Heart left ventricle (tissue), 16 donors: ENCODE measurements at places on chromosomes 16 and 17. TPM values are rescaled to one million over a fixed set of nuclear protein-coding genes. Genes with fewer than 3 reads are reported as not detected.

GRCh38 chr16:49856672-49857330, 889 bp upstream of the ZNF423 start:
- peak; percentile 82 for DNase-seq

DNA sequence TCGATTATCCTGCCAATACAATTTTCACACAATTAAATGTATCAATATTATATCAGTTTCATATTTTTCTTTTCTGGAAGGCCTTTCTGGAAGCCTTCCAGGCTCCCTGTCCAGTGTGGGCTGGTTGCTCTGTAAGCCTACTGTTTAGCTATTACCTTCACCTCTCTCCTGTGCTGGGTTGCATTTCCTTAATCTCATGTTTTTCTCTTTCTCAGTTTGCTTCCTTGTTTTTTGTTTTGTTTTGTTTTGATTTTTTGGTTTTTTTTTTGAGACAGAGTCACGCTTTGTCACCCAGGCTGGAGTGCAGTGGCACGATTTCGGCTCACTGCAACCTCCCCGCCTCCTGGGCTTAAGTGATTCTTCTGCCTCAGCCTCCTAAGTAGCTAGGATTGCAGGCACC, 6.8 kb downstream of the SEPHS2 start:
- DNase-seq = no peak

DNA sequence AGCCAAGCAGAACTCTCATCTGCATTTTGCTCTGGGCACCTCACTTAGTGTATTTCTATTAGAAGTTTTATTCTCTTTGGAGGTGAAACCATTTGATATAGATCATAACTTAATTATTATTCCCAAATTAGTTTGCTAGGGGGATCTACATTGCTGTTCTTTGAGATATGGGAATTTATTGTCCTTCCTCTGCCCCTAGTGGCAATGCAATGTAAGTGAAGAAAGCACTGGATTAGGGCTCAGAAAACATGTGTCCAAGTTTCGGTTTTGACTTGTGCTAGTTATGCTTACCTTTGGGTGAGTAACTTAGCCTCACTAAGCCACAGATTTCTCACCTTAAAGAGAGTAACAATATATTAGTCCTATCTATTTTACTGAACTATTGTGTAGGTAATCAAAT, 2.9 kb downstream of the KRT39 start:
- no peak for DNase-seq

DNA sequence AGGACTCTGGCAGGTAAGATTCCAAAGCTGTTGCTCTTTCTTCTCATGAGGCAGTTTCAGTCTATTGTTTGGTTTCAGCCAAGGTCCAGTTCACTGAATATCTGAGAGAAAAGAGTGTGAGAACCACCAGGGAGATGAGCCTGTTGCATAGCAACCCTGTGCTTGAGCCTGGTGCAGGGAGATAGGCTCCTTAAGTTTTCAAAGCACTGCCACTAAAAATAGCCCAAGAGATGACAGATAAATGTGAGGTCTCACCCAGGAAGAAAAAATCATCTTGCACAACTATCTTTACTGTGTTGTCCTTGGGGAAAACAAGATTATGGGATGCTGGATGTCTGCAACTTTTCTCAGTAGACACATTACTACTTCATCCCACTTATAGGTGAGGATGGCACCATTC, 26.2 kb upstream of the NUDT7 start:
- DNase-seq = no peak

CPNE7 gene
- polyA plus RNA-seq = not detected

HS3ST3A1 gene
- 1.8 TPM for polyA plus RNA-seq
